ENCODE measurements at places on chromosomes 1 and 21.

DNA sequence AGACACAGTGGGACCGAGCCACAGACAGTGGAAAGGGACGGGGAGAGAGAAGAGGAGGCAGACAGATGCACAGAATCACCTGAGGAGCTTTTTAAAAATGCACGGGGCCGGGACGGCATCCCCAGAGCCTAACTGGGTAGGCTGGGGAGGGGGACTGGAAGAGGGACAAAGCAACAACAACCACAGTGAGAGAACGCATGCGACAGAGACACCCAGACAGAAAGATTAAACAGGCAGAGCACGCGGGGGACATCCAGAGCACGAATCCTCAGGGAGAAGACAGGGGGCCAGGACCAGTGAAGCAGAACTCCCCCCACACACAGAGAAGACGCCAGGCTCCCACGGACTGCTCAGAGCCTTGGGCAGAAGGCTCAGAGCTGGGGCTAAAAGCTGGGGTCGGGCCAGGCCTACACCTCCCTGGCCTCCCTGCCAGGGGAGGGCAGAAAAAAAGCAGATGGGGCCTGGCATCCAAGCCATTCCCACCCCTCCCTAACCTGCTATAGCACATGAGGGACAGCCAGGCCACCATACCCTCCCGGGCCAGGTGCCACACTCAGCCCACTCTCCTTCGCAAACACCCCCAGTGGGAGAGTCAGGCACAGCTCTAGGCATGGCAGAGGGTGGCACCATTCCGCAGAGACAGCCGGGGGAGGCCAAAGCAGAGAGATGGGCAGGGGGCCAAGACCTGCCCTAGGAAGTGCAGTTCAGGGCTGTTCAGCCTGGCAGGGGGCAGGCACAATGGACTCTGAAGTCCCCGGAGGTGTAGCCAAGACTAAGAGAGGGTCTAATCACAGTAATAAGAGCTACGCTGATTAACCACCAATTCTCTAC lies 29.8 kb upstream of the COL16A1 start:
- ATAC-seq: peak; percentile 46

DNA sequence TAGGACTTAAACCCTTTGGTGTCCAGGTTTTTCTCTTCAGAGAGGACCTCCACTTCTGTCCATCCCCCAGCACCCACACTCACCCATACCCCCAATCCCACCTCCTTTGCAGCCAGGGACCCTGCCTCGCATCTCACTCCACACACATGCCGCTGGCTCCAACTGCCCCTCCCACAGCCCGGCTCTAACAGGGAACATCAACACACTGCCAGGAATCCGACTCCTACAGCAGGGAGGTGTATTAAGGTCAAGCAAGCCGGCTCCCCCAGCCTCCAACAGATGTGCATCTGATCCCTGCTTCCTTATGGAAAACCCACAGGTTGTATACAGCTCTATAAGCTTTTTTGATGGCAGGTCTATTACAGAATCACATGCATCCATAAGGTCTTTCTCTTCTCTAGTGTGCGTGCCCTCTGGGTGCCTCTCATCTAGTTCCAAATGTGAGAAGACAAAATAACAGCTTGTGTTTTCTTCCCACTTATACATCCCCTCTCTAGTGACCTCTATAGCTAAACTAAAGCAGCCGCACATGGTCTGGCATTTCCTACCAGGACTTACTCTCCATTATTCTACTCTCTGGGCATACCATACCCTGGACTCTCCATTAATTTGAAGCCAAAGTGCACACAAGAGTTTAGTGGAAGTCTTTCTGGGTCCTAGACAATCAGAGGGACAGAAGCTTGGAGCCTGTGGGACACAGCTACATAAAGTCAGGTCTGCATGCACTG lies 16.3 kb downstream of the PIK3C2B start:
- peak; percentile 28 for ATAC-seq

- ATAC-seq: no peak
Observed at GRCh38 chr1:241115784-241116183, 241.2 kb downstream of the RGS7 start.

DNA sequence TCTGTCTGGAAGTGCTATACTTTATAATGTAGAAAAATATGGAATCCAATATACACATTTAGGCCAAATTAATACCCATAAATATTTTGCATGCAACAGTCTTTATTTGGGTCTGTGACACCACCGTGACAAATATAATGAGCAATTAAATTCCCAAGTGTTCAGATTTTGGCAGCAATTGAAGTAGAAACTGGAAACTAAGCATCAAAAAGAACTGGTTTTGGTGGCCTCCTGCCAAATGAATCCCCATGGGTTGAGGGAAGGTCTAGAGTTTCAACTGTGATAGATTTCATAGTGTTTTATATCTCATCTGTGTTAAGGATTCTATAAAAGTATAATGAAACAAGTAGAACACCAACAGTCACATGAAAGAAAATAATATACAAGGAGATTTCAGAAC lies 88.4 kb downstream of the DPYD start:
- no peak for ATAC-seq

- no peak for ATAC-seq
Observed at GRCh38 chr1:186984959-186985358, 156.2 kb downstream of the PLA2G4A start.

DNA sequence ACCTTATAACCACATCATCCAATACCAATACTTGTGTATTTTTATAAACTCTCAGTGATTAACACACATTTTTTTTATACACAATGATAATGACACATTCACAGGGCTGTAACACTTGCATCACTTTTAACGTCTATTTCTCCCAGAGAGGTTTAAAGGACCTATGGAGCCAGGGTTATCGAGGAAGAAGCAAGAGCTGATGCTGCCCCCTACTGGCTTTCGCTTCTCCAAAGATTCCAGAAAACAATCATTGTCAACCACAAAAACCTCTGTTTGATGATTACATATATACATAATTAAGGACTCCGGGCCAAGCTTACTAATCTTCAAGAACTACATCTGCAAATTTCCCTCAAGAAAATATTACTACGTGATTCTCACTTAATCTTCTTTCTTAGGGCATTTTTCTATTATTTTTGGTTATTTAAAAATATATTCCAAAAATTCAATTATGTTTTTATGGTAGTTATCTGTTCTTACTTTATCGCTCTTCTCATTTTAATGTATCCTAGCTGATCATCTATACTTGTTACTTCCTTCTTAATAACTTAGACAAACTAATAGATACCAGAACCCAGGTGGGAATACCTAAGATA lies 214.5 kb downstream of the VAV3 start:
- peak; percentile 69 for ATAC-seq

GRCh38 chr1:167082511-167083027 lies 7.6 kb downstream of the GPA33 start:
- ATAC-seq: no peak

Measured in SK-N-SH treated with all-trans-retinoic acid at 6 μM for 48 hours (cell line).